ENCODE measurements at places on chromosomes 11 and 22. TPM values are rescaled to one million over a fixed set of nuclear protein-coding genes. Genes with fewer than 3 reads are reported as not detected.

GRCh38 chr11:2250041-2250440, 20.3 kb downstream of the ASCL2 start:
- H3K4me1 ChIP-seq, result no peaks in the 10 kb centered on the region
- H3K4me3 ChIP-seq, result no peak overlapping the region
- no peaks in the 10 kb centered on the region for H3K27me3 ChIP-seq
- no peak overlapping the region for H3K27ac ChIP-seq
- H3K36me3 ChIP-seq, result no peaks in the 10 kb centered on the region
- no peak for DNase-seq

DNA sequence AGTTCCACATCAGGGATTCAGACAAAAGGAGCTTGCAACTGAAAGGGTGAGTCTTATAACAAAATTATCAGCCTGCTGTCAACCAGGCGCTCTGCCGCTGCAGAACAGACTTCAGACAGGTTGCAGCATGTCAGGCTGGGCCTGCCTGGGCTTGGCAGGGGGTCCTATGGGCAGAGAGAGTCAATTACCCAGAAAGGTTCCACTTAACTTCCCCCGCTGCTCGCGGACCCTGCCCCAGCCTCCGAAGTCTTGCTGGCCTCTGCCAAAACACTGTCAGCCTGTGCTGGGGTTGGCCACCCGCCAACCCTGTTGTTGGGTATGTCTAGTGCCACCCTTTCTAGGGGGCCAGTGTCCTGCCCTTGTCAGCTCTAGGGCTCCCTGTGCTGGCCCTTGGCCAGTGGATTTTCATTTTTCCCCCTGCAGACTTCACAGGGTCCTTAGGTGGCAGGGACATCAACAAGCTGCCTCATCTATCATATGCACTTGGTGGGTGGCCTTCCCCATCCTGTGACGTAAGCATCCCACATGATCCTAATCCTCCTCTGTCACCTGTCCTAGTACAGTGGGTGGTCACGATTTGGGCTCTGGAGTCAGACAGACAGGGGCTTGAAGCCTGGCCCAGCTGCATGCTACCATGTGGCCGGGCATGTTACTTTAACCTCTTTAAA, 166.5 kb upstream of the CADM1 start:
- H3K4me1 ChIP-seq, result no peaks in the 10 kb centered on the region
- no peak for DNase-seq
- no peak overlapping the region for H3K27ac ChIP-seq
- H3K4me3 ChIP-seq, result no peak overlapping the region

EIF3D gene
- 389 TPM for total RNA-seq

C11orf87 gene
- not detected for total RNA-seq

Measured in activated CD8-positive, alpha-beta T cell treated with anti-CD3 and anti-CD28 coated beads for 36 hours (primary cell).